Type B pancreatic cell (in vitro differentiated cells): ENCODE measurements at places on chromosomes 5 and 9.
A peak's percentile ranks its signal among the peaks of the same experiment; 100 is the strongest.

GRCh38 chr9:137336735-137337134 lies 34.7 kb upstream of the NRARP start:
- no peak for DNase-seq

- peak; percentile 66 for DNase-seq
Observed at GRCh38 chr5:132387640-132388117, 18.2 kb downstream of the SLC22A5 start.

DNA sequence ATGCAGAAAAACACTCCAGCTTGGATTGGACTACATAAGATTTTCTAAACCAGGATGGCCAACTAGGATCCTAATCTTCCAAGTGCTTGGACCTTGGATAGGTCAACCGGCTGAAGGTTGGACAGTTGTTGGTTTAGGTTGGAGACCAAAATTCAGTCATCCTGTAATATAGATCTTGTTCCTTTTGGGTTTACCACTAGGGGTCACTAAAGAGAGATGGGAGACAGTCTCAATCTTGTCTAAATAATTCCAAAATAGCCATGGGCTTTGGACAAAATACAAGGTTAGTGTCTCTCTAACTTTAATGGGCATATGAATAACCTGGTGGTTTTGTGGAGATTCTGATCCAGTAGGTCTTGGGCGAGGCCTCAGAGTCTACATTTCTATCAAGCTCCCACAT lies 148.7 kb upstream of the ERCC6L2 start:
- no peak for DNase-seq

- DNase-seq: no peak
Observed at GRCh38 chr5:39158127-39158593, 61.2 kb downstream of the FYB1 start.

- DNase-seq: no peak
Observed at GRCh38 chr5:174511714-174512253, 212.6 kb upstream of the MSX2 start.

DNA sequence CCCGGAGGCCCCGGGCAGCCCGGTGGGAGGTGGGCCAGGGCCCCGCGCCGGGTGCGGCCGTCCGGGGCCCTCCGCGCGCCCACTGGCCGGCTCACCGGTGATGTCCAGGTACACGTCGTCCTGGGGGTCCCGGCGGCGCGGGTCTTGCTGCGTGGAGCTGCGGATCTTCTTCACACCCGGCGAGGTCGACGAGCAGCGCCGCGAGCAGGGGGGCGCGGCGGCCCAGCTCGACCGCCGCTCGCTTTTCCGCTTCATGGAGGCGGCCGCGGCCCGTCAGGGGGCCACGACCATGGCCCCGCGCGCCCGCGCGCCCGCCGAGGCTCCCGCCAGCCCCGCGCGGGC lies 548 bp downstream of the CDC14B start:
- DNase-seq: no peak

GRCh38 chr5:172123269-172123692 lies 64.7 kb downstream of the STK10 start:
- no peak for DNase-seq

GRCh38 chr9:69086312-69086711 lies 50.8 kb downstream of the FXN start:
- DNase-seq: no peak

GRCh38 chr5:59525957-59526356 lies 367.6 kb downstream of the PDE4D start:
- DNase-seq: no peak

DNA sequence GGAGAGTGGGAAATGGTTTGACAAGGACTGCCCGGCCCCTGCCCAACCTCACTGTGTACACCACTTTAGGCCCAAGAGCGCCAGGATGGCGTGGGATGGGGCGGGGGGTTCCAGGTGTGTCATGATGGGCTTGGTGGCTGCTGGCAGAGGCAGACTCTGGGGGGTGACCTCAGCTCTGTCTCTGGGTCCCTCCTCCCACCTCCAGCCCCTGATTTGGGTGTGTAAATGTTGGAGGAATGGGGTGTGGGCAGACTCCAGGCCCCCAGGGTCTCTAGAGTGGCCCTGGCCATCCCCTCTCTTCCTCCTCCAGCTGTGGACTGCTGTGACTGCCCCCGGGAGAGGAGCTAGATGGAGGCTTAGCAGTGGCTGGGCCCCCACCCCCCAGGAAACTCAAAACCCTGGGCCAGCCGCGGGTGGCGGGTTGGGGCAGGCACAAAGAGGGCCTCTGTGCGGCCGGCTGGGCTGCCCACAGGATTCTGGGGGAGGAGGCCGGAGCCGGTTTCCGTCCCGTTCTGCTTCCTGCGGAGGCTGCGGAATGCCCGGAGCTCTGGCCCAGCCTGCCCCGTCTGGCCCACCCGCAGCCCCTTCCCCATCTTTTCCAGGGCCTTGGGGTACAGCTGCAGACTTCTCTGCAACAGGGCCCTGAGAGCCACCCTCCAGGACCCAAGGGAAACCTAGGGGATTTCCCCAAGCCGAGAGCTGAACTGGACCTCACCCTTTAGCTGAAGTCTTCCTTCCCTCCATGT lies 23.1 kb downstream of the CXXC5 start:
- DNase-seq: no peak

GRCh38 chr9:127931092-127931881 lies 710 bp upstream of the PIP5KL1 start:
- DNase-seq: no peak

DNA sequence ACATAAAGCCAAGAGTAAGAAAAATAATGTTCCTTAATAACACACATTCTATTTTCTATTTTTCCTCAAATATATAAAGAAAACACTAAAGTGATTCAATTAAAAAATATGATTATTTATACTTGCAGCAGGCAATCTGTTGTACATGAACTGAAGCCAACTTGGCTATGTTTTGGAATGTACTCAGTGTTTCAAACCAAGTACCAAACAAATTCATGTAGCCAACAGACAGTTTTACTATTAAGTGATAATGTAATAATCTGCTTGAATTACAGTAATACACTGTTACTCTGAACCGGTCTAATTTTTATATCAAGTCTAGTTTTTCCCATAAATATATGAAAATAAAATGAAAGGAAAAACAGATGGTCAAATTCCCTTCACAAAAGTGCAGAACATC lies 58.0 kb downstream of the CEP120 start:
- DNase-seq: no peak

DNA sequence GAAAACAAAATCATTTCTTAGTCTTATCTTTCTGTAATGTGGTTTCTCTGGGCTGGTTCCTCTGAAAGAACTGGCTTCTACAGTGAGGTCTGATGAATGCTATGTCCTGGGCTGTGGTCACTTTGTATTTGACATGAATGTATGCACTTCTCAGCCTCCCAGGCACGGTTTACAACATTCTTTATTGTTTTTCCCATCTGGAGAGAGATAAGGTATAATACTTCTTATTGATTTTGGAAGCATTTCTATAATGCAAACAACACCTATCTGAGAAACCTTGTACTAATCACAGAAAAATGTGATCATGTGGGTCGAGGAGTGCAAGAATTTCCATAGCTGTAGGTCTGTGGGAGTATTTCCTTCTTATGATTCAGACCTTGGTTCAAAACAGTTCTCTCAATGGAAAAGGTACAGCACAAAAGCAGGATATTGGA lies 46.9 kb downstream of the ACTBL2 start:
- no peak for DNase-seq

DNA sequence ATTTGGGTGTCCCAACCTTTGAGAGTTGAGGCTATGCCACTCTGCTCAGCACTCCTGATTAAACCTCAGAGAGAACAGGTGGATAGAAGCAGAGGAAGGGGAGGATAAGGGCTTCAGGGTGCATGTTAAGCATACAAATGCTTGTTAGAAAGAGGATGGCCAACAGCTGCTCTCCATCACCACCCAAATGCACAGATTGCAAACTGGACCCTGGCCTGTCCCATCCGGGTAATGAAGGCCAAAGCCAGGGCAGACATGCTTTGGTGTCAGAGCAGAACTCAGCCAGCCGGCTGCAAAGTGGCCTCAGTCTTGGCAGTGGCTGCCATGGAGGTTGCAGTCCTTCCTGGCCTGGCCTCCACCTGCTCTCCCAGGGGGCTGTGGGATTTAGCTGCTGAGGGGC lies 84.3 kb downstream of the SIL1 start:
- no peak for DNase-seq

GRCh38 chr5:79857714-79858409 lies 133.2 kb downstream of the MTX3 start:
- DNase-seq: no peak

- no peak for DNase-seq
Observed at GRCh38 chr5:55162666-55163065, 2.7 kb downstream of the GPX8 start.

DNA sequence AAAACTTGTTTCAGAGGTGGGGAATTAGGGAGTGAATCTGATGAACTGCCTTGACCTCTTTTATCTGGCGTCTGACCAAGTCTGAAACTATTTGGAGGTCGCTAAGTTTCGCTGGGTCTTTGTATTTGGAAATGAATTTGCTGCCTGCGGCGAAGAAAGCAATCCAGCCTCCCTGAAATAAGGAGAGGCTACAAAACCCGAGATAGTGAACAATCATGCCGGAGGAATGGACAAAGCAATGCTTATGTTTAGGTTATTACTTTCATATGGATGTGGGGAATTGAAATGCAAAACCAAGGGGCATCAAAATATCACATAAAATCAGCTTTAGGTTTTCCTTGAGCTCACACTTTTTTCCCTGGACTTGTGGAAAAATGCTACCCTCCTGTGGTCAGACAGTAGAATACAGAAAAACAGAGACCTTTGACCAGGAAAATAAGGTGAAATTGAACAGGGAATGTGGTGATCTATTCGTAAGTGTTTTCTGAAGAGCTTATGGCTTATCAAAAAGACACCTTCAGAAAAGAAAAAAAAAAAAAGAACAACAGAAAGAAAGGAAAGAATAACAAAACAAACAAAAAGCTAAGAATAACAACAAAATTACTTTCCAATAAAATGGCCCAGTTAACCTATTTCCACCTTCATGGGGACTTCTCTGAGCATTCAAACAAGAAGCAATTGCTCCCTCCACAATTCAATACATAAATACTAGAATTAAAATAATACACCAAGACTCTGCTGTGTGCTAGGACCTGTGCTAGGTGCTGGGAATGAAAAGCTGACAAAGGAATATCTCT lies 68.6 kb upstream of the DPYSL3 start:
- DNase-seq: no peak

GRCh38 chr5:15354021-15354420 lies 146.0 kb upstream of the FBXL7 start:
- no peak for DNase-seq

- DNase-seq: no peak
Observed at GRCh38 chr9:36407122-36407723, 7.2 kb upstream of the RNF38 start.

DNA sequence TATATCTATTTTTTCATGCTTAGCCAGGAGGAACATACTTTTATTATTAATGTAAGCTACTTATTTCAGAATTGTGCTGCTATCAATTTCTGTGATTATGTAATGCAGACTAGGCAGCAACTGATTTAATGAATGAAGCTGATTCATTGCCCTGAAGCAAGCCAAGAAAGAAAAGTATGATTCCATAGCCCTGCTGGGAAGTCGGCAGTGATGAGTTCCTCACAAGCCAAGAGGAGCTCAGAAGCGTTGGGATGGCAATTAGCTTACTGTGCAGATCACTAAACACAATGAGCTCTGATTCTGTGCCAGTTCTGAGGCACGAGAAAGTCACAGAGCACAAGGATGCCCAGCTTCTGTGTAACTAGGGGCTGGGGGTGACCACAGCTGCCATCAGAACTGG lies 254.3 kb upstream of the KLF9 start:
- no peak for DNase-seq

GRCh38 chr9:114001410-114001685 lies 76.8 kb downstream of the AMBP start:
- DNase-seq: no peak

GRCh38 chr5:61346511-61346910 lies 14.5 kb downstream of the ZSWIM6 start:
- no peak for DNase-seq

GRCh38 chr9:126474206-126474765 lies 139.4 kb upstream of the LMX1B start:
- DNase-seq: no peak

DNA sequence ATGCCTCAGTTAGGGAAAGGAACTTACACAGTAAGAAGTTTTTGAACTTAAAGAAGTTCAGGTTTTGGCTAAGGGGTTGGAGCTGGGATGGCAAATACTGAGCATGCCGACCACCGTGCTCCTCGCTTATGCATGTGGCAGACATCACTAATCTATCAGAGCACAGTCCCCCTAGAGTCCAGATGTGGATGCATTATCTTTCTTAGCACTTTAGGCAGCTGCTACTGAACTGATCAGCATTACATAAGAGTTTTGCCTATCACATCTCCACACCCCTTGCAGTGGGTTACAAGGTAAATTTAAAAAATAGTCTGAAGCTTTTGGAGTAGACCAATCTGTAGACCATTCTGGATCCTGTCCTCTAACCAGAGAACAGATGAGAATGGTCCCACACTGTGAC lies 22.4 kb downstream of the MACIR start:
- DNase-seq: no peak

GRCh38 chr5:150278916-150279315 lies 10.7 kb downstream of the CAMK2A start:
- DNase-seq: no peak

DNA sequence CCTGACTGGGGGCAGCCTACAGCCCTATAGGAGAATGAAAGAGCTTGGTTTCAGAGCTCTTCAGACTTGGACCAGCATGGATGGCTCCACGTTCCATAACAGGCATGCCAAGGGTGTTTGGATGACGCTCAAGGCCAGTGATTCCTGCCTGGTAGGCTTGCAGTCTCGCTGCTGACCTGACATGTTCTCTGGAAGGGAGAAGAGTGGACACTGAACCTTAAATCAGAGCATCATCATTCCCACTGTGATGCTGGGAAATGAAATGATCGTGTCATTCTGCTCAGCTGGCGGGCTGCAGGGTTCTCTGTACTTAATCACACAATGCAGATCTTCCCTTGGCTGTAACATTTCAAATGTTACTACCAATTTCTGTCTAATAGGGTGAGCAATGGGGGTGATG lies 57.0 kb downstream of the CFAP90 start:
- no peak for DNase-seq

GRCh38 chr5:90956511-90957097 lies 398.0 kb downstream of the ADGRV1 start:
- DNase-seq: no peak

GRCh38 chr9:13467157-13467556 lies 187.7 kb upstream of the MPDZ start:
- DNase-seq: no peak

GRCh38 chr5:73448463-73449136 lies at the start of gene FOXD1:
TSS of gene FOXD1 (minus strand) at chr5:73448777. CDS start at chr5:73448362, 415 bp downstream.
- DNase-seq: peak; percentile 82

DNA sequence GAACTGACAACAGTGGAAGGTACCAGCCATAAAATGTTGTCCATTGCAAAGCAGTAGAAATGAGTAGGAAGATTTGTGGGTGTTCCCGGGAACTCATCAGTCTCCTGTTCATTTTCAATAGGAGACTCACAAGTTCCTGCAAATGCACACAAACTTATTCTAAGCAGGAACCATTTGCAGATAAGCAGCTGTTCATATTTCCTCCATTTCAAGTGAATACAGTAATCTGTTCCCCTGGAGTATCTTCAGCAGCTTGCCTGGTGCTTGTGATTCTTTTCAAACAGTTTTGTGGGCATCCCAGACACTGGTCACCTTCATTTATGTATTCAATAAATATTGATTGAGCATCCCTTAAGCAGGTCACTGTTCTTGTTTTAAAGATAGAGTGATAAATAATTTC lies 1315.5 kb upstream of the C9orf72 start:
- no peak for DNase-seq

GRCh38 chr5:108418197-108418596 lies 36.3 kb upstream of the FBXL17 start:
- DNase-seq: no peak

GRCh38 chr5:84242286-84242685 lies 142.4 kb downstream of the EDIL3 start:
- DNase-seq: no peak
